ENCODE measurements at places on chromosomes 1 and 21. TPM values are rescaled to one million over a fixed set of nuclear protein-coding genes. Genes with fewer than 3 reads are reported as not detected.

DNA sequence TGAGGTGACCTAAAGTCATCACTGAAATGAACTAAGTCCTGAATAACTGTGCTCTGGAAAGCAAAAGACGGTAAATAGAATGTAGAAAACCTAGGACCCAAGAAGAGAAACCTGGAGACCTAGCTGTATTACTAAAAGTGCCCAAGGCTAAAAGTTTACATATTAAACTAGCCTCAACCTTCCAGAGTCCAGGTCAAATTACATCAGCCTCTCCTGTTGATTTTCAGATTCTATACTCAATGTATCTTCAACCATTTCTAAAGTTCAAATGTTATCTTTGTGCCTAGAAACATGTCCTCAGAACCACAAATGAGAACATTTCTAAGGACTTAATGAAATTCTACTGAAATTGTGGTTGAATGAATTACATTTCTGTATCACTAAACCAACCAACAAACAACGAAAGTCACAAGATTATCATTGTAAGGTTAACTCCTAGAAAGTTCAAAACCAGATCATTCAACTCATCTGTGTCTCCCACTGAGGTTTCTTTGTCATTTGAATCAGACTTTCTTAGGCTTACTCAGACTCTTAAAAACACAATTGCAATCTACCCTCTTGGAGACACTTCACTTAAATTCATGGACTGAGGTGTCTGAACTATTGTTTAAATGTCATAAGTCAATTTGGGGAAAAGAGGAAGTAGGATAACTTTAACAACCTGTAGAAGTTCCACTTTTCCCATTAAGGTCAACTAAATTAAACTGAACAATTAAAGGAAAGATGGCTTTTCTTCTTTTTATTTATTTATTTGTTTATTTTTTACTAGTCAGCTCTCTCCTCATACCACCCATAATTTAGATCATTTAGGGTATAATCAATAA is 207.7 kb downstream of the BARHL2 start:
- no peak for DNase-seq

KPRP gene
- not detected for total RNA-seq

DNA sequence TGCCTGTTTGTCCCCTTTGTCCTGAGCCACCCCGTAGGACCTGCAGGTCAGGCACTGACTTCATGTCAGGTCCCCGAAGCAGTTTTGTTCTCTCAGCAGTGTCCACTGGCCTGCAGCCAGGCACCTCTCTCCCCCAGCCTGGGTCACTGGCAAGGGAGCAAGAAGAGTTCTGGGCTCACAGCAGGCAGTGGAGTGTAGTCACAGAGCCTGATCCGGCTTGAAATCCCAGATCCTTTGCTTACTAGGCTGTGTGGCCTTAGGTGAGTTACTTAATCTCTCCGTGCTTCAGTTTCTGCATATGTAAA is 34.2 kb downstream of the L1TD1 start:
- DNase-seq = no peak

DNA sequence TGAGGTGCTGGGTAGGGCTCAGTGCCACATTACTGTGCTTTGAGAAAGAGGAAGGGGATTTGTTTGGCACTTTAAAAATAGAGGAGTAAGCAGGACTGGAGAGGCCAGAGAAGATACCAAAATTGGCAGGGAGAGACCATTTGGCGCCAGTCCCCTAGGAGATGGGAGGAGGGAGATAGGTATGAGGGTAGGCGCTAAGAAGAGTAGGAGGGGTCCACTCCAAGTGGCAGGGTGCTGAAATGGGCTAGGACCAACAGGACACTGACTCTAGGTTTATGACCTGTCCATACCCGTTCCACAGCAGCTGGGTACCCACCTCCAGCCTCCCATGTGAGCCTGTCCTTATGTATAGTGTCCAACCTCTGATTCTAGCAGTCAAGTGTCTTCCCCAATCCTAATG is 1.0 kb upstream of the CRTC2 start:
- DNase-seq = no peak

DNA sequence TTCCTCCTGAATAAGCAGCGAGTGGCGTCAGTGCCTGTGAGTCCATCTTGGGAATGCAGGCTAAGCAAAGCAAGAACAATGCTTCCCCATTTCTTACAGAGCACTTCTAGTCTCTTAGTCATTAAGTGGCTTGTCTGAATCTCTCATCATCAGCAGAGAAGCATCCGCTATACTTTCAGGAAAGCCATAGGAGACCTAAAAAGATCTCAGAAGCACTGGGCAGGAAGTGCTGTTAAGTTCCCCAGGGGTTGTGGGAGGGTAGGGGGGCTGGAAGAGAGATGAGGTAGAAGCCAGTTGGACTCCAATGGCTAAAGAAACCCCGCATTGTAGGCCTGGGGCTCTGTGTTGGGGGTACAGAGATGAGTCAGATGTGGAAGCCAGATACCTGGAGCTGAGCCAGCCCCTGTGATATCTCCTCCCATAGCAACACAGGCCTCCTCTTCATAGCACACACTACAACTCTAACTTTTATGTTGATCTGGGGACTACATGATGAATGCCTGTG is 44.9 kb downstream of the SYT6 start:
- DNase-seq = no peak

DNA sequence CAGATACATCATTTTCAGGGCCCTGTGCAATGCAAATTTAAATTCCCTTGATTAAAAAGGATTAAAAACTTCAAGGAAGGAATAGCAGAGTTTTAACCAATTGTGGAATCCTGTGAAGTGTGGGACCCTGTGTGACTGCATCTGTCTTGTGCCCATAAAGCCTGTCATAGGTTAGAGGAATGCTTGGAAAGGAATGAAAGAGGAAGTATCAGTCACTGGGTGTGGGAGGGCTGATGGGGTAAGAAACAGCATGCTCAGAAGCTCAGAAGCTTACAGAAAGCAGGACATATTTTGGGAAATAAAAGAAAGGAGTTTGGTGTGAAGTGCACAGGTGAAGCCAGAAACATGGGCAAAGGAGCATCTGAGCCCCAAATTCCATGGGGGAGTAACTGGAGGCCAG is 150.8 kb upstream of the ETV3 start:
- no peak for DNase-seq

DNA sequence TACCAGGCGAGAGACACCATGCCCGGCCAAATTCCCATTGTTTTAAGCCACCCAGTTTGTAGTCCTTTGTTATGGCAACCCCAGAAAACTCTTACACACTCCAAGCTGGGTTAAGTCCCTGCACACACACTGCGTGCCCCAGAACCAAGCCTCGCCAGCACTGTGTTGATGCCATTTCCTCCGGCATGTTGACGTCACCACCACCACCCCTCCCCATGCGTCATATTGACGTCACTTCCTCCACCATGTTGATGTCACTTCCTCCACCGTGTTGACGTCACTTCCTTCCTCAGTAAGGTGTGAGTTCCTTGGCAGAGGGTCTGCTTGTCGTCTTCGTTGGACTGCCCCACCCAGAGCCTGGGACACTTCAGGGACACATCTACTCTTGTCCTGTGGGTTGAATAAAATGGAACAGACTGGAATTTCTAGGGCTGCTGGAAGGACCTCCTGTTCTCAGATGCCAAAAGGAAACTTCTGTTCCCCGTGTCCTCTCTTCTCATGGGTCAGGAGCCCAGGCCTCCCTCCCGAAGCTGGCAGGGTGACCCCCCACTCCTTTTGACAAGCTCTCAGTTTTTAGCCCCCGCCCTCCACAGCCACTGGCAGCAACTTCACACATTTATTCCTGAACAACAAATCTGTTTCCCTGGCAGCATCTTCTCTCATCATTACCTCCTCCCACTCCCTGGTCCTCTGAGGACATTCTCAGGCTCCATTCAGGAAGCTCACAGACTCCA is 643.3 kb downstream of the NPHP4 start:
- DNase-seq = no peak

CRB1 gene
- 0.65 TPM for total RNA-seq

FCRLA gene
- total RNA-seq = 0.70 TPM

- no peak for DNase-seq
These were observed 13.4 kb downstream of the PLA2G5 start for GRCh38 chr1:20083178-20083944.

DNA sequence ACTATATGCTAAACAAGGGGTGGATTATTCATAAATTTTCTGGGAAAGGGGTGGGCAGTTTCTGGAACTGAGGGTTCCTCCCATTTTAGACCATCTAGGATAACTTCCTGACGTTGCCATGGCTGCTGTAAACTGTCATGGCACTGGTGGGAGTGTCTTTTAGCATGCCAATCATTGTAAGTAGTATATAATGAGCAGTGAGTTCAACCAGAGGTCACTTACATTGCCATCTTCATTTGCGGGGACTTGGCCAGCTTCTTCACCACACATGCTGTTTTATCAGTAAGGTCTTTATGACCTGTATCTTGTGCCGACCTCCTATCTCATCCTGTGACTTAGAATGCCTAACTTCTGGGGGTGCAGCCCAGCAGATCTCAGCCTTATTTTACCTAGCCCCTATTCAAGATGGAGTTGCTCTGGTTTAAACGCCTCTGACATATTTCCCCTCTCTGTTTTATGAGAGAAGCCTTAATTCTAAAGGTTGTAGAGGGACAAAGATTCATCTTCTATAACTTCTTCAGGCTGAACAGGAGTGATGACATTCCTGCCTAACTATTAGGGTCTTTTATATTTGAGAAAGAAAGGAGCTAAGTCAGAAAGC is 60.4 kb downstream of the DIP2A start:
- DNase-seq = no peak

TRABD2B gene
- not detected for total RNA-seq

DNA sequence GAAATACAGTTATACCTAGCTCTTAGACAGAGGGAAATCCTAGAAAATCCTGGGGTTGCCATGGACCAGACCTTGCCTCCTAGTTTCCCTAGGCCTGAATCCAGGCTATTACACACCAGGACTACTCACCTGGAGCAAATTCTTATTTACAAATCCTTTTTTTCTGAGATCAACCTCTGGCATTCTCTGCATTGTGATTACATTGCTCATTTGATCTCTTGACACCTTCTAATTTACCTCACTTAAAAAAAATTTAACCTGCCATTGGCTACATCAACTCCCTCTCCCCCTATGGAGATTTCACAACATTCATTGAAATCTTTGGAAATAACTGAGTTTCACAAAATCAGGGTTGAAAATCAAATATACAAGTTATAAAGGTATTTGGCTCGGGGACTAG is 2.9 kb upstream of the C1orf105 start:
- no peak for DNase-seq

GRCh38 chr1:54105736-54106269 is 47.0 kb downstream of the CDCP2 start:
- no peak for DNase-seq

DNA sequence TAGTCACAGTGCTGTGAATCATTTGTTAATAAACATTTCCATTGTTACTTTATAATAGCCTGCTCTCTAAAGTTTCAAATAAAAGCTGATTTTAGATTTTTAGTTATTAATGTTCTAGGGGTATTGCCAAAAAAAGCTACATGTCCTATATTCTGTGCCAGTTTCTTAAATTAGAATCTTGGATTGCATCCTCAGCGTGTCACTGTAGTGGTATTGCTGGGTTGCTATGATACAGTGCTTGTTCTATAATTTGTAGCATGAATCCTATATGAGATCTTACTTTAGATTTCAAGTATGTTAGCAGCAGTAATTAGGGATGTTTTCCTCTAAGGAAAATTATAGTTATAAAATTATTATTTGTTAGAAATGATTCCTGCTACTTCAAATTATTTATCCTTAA is 16.4 kb downstream of the PPP2R5A start:
- no peak for DNase-seq

- no peak for DNase-seq
These were observed 3.7 kb downstream of the TARBP1 start for GRCh38 chr1:234475167-234475793.

GUCA2B gene
- not detected for total RNA-seq

PRAMEF20 gene
- total RNA-seq = not detected

GRCh38 chr1:28374297-28374696 is 4.8 kb downstream of the PHACTR4 start:
- DNase-seq = no peak

TGFB2 gene
- total RNA-seq = not detected

LCE1C gene
- total RNA-seq = not detected

DNA sequence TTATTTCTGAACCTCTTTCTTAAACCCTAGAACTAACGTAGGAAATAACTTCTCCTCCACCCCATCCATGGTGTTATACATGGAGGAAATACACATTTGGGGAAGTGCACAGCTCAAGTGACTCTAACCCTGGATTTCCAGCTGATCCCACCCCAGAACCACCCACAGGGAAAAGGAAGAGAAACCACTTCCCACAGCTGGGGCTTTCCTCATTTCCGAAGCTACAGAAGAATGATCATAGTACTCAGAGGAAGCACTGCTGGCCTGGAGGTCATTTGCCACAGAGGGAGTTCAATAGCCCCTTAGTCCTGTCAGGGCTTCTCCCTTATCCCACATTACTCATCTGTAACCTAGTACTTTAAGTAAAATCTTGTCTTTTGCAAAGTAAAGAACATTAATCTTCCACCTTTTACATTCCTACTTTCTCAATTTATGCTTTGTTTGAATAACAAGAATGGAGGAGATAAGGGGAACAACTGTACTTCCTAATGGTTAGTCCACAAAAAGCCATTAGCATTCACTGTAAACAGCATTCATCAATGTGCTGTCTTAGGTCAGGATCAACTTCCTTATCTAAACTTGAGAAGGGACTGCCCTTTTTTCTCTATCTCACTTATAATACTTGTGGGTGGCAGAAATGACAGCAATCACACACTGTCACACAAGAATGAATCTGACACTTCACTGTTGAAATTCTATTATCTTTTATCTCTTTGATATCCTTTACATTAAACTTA is 63.0 kb upstream of the RGS1 start:
- no peak for DNase-seq

- peak; percentile 23 for DNase-seq
These were observed 8.8 kb upstream of the TIAM1 start for GRCh38 chr21:31352836-31353235.

GRCh38 chr1:6435547-6435946 is 11.0 kb downstream of the ESPN start:
- DNase-seq = no peak

DNA sequence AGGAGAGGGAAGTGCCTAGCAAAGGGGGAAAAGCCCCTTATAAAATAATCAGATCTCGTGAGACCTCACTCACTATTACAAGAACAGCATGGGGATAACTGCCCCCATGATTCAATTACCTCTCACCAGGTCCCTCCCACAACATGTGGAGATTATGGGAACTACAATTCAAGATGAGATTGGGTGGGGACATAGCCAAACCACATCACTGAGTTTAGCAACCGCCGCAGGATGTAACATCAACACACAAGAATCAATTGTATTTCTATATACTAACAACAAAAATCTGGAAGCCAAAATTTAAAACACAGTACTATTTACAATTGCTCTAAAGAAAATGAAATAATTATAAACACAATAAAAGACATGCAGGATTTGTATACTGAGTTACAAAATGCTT is 21.9 kb downstream of the DIRAS3 start:
- DNase-seq = no peak

Data from naive thymus-derived CD4-positive, alpha-beta T cell (primary cell).